Esophagus muscularis mucosa (tissue), 4 donors: ENCODE measurements at places on chromosomes 7 and 10.

GRCh38 chr7:26779978-26780595, 84.3 kb downstream of the SKAP2 start:
- no peak for DNase-seq

- no peak for DNase-seq
Observed at GRCh38 chr10:104336821-104337467, 1.3 kb downstream of the ITPRIP start.

DNA sequence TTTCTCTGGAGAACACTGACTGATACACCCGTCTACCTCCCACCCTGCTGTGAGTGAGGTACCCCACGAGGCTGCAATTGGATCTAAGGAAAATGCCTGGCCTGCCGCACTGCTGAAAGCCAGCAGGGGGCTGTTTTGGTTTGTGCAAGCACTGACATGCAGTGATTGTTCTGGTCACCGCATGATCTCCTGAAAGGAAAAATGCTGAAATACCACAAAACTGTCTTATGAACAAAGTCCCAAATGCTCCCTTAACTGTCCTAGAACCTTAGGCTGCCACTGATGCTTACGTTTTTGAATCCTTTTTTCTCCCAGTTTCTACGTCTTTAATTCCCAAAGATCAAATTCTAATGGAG, 132.7 kb downstream of the JCAD start:
- DNase-seq, result no peak

DNA sequence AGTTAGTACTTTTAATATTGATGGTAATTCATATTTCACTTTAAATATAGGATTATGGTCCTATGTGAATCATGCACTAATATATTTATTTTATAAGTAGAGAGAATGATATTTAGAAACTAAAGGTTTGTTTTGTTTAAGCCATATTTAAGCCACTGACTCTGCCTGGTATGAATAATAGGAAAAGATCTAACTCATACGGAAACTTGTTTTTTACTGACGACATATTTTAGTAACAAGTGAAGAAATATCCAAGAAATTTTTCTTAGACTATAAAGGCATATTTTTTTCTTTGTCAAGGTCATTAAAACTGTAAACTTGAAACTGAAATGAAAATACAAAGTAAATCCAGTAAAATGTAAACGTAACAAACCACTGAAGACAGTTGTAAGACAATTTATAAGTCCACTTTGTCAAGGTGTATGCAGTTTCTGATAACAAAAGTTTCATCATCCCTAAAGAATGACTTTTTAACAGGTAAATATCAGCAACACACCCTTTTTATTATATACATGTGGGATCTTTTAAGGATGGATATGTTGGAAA, 147.1 kb downstream of the PHF14 start:
- no peak for DNase-seq

GRCh38 chr10:17644485-17644943, 563 bp downstream of the STAM start:
- DNase-seq, result no peak

GRCh38 chr7:22430457-22430856, 69.5 kb downstream of the STEAP1B start:
- peak; percentile 87 for DNase-seq

DNA sequence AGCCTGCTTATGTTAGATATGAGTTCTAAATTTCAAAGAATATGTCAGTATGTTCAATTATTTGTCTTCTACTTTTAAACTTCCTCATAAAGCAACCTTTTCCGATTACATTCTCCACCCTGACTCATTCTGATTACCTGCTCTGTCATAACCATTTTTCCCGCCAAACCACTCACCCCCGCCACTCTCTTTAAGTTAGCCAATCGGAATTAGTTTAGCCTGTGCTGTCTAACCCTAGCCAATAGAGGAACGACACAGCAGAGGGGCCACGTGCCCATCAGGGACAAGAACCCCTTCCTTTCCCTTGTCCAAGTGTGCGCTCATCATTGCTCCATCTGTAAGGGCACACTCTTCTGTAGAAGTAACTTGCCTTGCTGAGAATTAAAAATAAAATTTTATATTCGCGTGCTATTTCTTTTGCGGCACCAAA, 91.4 kb downstream of the CCDC71L start:
- peak; percentile 53 for DNase-seq

GRCh38 chr10:773562-774161, 84.2 kb upstream of the DIP2C start:
- DNase-seq, result no peak

- DNase-seq, result no peak
Observed at GRCh38 chr10:103463499-103463898, 4.8 kb upstream of the CALHM1 start.

GRCh38 chr10:59181668-59182067, 5.2 kb downstream of the PHYHIPL start:
- DNase-seq, result no peak

- no peak for DNase-seq
Observed at GRCh38 chr7:50069613-50070012, 23.4 kb downstream of the ZPBP start.

GRCh38 chr7:20140291-20141001, 76.7 kb downstream of the MACC1 start:
- DNase-seq, result no peak

DNA sequence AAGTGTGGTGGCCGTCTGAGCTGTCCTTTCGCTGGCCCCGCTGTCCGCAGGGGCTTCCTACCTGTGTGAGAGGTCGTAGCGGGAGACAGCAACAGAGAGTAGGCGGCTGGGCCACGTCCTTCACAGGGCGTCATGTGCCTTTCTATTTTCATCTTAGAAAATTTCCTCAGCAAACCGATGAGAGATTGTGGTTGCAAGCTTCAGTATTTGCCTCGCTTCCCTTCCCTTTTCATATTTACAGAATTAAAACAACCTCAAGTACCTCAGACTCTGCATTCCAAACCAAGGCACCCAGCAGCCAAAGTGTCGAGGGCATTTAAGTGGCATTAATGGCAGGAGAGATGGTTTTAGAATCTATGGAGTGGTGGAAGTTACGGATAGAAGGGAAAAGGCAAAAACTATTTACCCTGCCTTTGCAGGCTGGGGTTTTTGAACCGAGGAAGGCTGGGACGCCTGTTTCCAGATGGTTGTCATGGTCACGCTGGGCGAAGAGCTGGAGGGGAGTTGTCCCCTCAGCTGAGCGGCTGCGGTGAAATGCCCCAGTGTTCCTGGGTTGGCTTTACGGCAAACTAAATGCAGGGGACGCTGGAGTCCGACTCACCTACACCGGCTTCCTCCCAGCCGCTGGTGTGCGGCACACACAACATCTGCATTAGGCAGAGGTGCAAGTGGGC, 41.9 kb downstream of the WIPI2 start:
- no peak for DNase-seq

DNA sequence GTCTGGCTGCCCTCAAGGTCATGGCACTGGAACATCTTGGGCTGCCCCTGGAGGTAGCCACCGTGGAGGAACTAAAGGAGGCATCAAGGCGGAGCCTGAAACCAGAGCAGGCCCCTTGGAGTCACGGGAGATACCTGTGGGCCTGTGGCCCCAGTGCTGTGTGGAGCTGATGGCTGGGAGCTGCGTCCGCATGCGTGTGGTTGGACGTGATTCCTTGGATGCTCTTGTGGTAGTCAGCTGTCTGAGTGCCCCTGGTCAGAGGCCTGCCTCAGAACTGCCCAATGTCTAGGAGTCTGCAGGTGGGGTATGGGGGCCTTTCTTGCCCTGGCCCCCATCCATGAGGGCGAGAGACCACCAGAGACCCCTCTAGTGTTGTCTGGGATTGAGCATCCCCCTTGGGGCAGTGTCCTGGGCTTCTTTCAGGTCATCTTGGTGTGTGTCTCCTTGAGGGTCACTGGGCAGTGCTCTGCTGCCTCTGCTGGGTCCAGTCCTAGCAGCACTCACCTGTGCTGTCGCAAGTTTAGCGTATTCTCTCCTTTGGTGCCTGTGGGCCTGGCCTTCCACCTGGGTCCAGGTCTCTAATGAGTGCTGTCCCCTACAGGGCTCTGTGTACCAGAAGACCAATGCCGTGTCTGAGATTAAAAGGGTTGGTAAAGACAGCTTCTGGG, 8.1 kb downstream of the PGAM2 start:
- no peak for DNase-seq
